ENCODE measurements at places on chromosomes 3 and 15. TPM values are rescaled to one million over a fixed set of nuclear protein-coding genes. Genes with fewer than 3 reads are reported as not detected.

GRCh38 chr3:27503526-27503925 is 19.3 kb upstream of the SLC4A7 start:
- DNase-seq = no peak
- no peaks in the 10 kb centered on the region for H3K27me3 ChIP-seq
- H3K4me3 ChIP-seq = no peak overlapping the region
- no peaks in the 10 kb centered on the region for H3K4me1 ChIP-seq

DNA sequence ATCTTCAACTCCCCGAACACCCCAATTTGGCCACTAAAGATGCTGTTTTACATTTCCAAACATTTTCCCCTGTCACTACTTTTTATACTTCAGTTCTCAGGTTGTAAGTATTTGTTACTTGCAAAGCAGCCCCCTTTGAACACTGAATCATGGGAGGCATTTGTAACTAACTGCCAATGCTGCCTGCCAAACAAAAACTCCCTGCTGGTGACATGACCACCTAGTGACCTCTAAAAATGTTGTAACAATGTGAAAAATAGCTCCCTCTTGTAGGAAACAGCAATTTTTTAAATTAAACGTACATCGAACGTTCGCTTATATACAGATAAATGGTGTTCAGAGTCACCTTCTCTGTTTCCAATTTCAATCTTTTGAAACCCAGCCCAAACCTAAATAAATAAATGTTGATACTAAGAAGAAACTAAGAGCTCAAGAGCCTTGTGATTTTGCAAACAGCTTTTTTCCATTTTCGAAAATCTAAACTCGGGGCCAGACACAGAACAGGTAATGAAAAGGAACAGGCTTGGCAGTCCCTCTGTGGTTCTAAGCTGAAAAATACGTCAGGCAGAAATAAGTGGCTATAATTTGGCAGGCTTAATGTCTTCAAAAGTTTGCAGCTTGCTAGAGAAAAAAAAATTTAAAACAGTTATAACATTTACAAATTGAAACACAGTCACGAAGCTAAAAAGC is 268.6 kb upstream of the WNT5A start:
- no peaks in the 10 kb centered on the region for H3K27me3 ChIP-seq
- H3K36me3 ChIP-seq = no peaks in the 10 kb centered on the region
- H3K27ac ChIP-seq = no peak overlapping the region
- no peak overlapping the region for H3K4me3 ChIP-seq
- DNase-seq = no peak

Gene TPRG1
- 2.7 TPM for total RNA-seq

Gene INKA1
- total RNA-seq = 6.3 TPM

Gene CHL1
- total RNA-seq = 109 TPM
